ENCODE measurements at places on chromosomes 7 and 10.

DNA sequence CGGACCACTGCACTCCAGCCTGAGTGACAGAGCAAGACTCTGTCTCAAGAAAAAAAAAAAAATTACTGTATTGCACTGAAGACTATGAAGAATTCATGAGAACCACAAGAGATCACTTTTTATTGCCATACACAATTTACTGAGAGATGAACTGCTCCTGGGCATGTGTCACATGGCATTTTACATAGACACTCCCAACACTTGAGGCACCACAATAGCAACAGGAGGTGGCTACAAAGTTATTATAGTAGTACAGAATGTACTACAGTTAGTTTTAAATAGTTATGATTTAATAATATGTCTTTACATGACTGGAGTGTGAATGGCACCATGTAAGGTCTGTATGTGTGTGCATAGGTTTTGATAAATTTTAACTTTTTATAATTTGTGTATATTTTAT, 70.6 kb downstream of the KMT2E start:
- no peak for DNase-seq

DNA sequence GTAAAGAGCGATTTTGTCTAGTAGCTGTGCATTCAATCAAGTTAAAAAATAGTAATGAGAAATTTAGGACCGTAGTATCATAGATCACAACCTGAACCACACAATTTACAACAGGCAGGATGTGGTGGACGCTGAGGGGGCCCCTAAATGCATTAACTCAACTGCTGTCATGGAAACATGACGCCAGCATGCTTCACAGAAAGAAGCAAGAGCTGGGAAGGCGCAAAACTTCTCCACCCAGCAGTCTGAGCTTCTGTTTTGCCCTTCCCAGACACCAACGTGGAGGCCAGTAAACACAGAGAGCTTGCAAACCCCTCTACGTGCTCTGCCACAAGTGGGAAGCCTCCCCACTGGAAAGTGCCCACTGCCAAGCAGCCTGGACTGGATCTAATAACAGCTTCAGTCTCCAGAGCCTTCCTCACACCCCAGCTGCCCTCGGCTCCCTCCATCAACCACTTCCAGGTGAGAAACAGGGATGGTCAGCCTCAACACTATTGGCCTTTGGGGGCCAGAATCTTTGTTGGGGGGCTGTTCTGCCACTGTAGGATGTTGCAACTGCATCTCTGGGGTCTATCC, 151.8 kb downstream of the SFMBT2 start:
- DNase-seq, result peak; percentile 37

DNA sequence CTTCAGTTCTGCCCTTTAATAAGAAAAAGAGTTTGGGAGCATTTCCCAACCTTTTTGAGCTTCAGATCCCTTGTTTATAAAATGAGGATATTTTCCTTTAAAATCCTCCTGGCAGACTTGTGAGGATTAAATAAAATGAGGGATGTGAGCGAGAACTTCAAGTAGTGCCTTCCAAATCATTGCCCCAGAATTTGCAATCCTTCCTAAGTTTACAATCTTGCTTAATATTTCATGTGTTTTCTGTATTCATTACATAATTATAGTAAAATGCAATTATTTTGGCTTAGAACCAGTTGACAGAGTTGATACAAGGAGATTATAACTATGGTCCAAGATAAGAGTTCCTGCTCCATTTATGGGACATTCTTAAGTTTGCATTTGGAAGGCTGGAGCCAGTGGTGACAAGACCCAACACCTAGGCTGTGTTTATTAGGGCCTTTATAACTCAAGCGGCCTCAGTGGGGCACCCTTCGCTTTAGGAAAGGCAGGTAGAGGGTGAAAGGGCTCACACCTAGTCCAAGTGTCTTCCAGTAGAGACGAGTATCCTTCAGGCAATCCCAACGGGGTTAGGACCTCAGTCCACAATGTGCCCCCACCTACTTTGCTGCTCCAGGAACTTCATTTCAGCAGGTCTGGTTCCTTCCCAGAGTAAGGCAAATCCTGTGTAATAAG, 317.5 kb downstream of the WDR11 start:
- DNase-seq, result no peak

DNA sequence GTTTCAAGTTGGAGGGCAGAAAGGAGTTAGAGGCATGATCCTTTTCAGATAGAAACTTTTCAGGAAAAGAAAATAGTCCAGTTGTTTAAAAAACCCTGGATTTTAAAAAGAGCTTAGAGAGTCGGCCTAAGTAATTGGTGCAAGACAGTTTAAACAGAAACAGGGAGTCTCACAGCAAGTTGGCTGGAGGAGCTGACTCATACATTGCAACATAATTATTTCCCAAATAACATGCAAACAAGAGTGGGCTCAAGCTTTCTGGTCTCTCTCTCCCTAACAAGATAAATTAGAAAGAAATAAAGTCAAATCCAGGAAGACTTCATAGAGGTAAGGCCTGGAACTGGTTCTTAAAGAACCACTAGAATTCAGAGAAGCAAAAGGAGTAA, 100.3 kb upstream of the AGBL3 start:
- no peak for DNase-seq

- DNase-seq, result no peak
These were observed 297.1 kb upstream of the NFE2L3 start for GRCh38 chr7:25854608-25855497.

DNA sequence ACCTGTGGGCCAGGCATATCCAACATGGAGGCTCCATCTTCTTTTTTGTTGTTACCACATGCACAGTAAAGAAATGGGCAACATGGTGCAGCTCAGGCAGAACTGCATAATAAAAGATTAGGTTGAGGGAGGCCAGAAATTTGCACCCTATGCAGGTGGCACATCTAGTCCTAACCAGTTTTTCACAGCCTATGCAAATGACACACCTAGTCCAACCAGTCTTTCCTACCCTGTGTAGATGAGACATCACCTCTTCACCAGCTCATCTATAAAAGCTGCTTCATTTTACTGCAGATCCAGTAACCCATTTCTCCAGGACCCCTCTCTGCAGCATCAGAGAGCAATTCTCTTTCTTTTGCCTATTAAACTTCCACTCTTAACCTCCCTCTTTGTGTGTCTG, 411.0 kb upstream of the PCDH15 start:
- no peak for DNase-seq

DNA sequence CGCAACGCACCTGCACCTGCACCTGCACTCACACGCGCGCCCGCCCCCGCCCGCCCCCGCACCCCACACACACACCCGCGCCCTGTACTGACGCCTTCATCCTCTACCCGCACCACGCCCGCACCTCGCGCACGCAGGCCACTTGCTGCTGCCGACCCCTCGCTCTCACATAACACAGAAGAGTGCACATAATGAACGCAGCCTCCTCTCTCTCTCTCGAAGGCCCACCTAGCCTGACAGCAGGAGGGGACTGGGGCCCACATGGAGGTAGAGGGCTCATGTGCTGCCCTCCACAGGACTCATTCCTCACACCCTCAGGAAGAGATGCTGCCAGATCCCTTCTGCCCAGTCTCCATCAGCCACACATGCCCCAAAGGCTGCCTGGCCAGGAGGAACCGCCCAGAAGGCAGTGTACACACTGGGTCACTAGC, 432 bp upstream of the CAMK2B start:
- DNase-seq, result no peak

DNA sequence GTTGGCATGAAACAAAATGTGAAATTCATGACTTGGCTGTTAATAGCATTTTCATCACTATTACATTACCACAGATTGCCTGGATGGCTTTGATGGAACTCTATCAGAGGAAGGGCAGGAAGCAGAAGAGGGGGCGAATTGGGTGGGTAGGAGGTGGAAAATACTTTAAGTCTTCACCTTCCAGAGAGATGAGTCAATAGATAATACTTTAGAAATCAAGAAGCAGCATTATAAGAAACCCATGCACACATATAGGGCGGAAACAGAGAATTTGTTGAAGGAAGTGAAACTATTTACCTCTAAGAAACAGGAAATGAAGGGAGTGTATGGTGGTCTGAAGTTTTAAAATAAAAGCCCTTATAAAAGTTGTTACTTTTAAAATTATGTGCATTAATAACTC, 152.1 kb upstream of the TARP start:
- no peak for DNase-seq

DNA sequence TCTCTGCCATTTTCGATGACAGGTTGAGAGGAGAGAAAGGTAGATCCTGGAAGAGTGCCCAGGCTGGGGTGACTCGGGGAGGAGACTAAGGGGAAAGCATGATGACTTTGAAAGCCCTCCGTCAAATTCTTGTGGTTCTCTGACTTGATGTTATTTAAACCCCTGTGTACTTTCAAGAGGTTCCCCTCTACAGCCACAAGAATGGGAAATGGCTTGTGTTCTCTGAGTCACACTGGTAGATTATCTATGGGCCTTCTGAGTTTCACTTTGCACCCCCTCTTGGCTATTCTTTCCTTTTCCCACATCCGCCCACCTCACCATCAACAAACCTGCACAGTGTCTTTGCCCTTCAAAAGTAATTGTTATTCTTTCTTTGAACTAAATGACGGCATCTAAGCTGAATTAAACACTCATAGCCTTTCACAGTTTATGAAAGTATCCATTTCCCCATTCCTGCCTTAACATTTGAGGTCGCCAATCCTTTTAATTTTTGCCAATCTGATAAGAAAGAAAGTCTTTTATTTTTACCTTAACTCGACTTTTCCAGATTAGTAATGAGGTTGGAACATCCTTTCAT, 24.1 kb downstream of the PRF1 start:
- DNase-seq, result peak; percentile 51

GRCh38 chr7:29919790-29920189, 69.8 kb downstream of the SCRN1 start:
- no peak for DNase-seq

DNA sequence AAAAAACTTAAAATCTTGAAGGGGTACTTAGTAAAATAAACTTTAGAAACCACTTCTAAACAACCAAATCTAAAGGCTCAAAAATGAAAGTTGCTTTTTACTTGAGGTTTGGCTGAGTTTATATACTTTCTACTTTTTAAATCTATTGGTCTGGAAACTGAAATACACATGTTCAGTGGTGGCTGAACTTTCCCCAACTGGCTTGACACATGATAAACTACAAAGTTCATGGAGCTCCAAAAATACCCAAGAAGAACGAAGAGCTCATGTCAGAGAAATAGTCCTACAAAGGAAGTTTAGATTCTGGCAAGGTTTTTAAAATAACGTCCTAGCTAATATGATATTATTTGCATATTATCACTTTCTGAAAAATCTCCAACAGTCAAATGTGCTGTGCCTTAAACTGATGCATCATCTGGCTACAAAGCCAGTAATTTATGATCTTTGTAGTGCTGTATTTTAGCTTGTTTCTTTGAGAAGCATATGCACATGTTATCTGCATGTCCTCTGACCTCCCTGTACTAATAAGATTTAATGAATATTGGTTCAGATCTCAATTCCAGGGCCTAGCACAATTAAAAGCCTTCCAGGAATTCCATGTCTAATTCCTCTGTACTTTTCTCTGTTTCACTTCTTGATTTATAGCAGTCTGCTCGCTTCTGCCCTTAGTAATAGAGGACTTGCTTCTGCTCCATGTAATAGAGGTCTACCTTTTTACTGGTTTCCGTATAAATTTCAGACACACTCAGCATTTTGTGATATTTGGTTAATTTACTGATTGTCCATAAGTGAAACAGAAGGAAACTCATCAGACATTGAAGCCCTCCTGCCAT, 28.2 kb downstream of the SEMA3C start:
- DNase-seq, result no peak

- no peak for DNase-seq
These were observed 304.7 kb downstream of the ARHGAP12 start for GRCh38 chr10:31623947-31624346.

GRCh38 chr7:26416004-26416403, 124.3 kb downstream of the SNX10 start:
- DNase-seq, result no peak

- no peak for DNase-seq
These were observed 147.3 kb upstream of the PDE1C start for GRCh38 chr7:32217341-32218153.

GRCh38 chr10:126838316-126838715, 66.9 kb upstream of the DOCK1 start:
- no peak for DNase-seq

DNA sequence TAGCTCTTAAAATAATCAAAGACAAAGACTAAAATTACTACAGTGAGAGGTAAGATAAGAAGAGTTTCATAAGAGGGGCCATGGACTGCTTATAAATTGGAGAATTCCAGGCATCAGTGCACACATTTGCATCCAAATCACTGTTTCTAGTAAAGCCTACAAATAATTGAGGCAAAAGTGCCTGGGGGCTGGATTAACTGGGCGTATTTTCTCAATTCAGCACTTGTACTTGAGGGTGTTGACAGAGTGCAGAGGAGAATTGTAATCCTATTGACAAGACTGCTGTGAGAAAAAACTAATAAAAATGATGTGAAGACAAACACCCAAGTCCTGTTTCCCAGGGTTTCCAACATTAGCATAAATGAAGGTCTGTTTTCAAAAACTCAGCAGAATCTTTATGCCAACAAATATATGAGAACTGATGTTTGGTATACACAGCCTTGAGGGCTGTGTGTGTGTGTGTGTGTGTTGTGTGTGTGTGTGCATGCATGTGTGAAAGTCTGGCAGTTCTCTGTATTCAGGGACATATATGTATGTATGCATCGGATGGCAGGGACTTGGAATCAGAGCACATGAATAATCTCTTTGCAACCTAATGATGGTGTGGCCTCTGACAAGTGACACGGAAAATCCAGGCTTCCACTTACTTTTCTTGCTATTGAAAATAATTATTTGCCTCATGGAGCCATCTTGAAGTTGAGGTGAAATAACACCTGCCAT, 182.1 kb upstream of the CDC14C start:
- DNase-seq, result no peak

- no peak for DNase-seq
These were observed 1.0 kb downstream of the CACNA2D1 start for GRCh38 chr7:82442492-82443035.

DNA sequence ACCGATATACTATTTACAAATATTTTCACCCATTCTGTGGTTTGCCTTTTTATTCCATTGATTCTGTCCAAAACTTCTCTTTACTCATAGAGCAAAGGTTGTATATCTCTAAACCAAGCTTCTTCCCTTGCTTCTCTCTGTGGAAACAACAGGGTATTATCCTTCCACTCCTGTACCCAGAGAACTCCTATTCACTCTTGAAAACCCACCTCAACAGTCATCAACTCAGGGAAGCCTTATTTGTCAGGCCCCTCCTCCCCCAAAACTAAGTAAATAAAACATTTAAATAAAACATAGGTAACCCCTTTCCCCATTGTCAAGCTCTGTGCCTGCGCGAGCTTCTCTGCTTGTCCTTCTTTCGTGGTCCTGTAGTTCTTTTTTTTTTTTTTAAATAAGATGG, 44.6 kb downstream of the GTF2IRD1 start:
- no peak for DNase-seq

- DNase-seq, result no peak
These were observed 784.5 kb upstream of the IGFBP3 start for GRCh38 chr7:46705386-46706255.

DNA sequence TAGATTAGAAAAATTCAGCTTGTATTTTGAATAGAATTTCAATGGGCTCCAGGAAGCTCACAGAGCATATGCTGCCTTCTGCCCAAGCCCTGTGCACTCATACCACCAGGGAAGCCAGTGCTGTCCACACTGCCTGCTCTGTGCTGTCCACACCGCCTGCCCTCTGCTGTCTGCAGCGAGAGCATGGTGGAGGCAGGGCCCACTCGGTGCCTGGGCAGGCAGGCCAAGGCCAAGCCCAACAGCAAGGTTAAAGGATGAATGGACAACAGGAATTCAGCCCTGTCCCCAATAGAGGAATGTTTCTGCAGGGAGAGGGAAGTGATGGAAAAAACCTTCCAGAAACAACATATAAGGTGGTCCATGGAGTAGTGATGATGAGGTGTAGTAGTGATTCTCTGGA, 146.8 kb downstream of the GFRA1 start:
- DNase-seq, result no peak

GRCh38 chr10:72274730-72275350, 1.1 kb downstream of the DDIT4 start:
- peak; percentile 80 for DNase-seq

- no peak for DNase-seq
These were observed 11.4 kb downstream of the ZNF488 start for GRCh38 chr10:47372726-47373125.
